ENCODE measurements at places on chromosomes 2 and 18.

DNA sequence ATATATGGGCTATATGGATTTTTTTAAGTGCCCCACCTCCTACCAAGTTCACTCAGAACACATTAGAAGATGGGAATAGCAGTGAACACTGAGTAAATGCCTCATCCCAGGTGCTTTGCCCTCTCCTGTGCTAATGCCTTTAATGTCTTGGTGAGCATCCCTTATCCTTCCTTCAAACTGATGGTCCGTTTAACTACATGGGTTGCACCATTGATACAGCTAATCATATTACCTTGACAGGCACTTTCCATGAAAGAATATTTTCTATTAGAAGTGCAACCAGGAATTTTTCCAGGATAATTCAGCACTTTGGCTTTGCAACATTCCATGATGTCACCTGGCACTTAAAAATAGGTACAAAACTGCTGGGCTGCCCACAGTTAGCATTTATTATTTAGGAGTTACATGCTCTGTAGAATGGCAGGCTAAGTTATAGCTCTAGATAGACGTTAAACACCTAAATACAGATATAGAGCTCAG, 74.0 kb downstream of the WDPCP start:
- no peak for DNase-seq

GRCh38 chr2:181573140-181573736, 83.7 kb downstream of the CERKL start:
- DNase-seq: no peak

- DNase-seq: no peak
These were observed 153.5 kb upstream of the PGAP1 start for GRCh38 chr2:197079832-197080555.

- no peak for DNase-seq
These were observed 186.3 kb downstream of the TCF4 start for GRCh38 chr18:55401638-55402191.

GRCh38 chr2:67633212-67633856, 236.2 kb downstream of the ETAA1 start:
- DNase-seq: no peak

Measured in CD4-positive, alpha-beta T cell treated with Interleukin-2 at 100 ng/mL for 4 hours (primary cell).